IPS DF 19.7 (cell line): ENCODE measurements at places on chromosomes 11 and 22.

DNA sequence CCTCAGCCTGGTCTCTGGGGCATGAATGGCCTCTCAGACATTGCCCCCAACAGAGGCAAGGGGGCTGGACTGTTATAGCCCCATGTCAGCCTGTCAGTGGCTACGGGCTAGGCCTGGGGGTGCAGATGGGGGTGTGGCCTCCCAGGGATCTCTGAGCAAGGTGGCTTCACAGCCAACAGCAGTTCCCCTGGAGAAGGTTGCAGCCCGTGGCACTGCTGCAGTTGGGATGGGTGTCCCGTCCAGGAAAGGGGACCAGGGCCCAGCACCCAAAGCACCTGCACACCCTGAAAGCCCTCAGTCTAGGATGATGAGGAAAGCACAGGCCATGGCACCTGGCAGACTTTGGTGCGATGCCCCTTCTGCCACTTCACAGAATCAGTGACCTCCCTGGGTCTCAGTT, 101.3 kb downstream of the TP53I11 start:
- DNase-seq = no peak

- no peak for DNase-seq
Observed at GRCh38 chr11:17738151-17738973, 3.8 kb downstream of the KCNC1 start.

- DNase-seq = no peak
Observed at GRCh38 chr11:108938604-108939003, 273.7 kb downstream of the DDX10 start.

- no peak for DNase-seq
Observed at GRCh38 chr11:57515332-57516060, at the start of gene SLC43A1. SLC43A1 (minus strand) TSS chr11:57515702; CDS start chr11:57514111, 1,591 bp downstream.

DNA sequence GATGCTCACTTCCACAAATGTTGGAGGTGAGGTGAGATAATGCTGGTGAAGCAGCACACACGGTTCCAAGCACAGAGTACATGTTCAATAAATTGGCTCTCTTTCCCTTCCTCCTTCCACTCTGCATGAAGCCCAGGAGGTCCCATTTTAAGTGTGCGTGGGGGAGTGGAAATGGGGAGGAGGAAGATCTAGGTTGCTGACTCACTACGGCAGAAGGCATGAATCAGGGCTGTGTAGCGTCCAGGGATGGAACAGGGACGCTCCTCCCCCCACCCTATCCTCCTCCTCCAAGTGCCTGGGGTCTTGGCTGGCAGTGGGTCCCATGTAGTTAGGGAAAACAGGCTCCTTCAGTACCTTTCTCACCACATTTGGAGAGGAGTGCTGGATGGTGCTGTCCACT, 44.2 kb downstream of the TRIM66 start:
- DNase-seq = no peak

GRCh38 chr22:37626144-37626543, 13.3 kb upstream of the SH3BP1 start:
- no peak for DNase-seq

GRCh38 chr22:49014227-49015201, 813.2 kb downstream of the BRD1 start:
- DNase-seq = no peak

DNA sequence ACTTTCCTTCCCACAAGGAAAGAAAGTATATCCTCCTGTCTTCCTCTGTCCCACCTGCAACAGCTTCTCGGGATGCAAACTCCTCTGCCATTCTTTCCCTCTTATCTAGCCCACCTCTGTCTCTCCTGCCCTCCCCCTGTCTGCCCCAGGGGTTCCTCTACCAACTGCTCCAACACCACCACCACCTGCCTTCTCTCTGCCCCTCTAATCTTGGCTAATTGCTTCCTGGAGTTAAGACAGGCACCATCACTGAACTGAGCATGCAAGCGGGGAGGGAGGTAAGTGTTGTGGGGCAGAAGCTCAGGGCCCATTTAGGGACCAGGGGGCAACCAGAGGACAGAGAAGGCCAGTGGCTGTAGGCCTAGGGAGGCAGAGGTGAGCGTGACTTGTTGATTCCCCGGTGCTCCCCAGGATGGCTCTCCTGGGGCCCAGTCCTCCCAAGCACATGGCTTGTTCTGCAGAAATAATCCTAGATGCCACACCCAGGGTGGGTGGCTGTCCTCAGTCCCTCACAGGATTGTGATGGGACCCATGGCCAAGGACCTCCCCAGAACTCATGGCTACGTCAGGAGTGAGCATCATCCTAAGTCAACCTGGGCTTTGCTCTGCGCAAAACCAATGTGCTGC, 111.1 kb downstream of the TP53I11 start:
- no peak for DNase-seq

- DNase-seq = no peak
Observed at GRCh38 chr11:17152306-17152705, 55.5 kb downstream of the PIK3C2A start.

GRCh38 chr22:22440188-22440587, 68.4 kb downstream of the ZNF280B start:
- no peak for DNase-seq

- no peak for DNase-seq
Observed at GRCh38 chr22:20865875-20866445, 7.2 kb downstream of the SNAP29 start.

GRCh38 chr22:43592476-43592875, 180.7 kb downstream of the MPPED1 start:
- no peak for DNase-seq

DNA sequence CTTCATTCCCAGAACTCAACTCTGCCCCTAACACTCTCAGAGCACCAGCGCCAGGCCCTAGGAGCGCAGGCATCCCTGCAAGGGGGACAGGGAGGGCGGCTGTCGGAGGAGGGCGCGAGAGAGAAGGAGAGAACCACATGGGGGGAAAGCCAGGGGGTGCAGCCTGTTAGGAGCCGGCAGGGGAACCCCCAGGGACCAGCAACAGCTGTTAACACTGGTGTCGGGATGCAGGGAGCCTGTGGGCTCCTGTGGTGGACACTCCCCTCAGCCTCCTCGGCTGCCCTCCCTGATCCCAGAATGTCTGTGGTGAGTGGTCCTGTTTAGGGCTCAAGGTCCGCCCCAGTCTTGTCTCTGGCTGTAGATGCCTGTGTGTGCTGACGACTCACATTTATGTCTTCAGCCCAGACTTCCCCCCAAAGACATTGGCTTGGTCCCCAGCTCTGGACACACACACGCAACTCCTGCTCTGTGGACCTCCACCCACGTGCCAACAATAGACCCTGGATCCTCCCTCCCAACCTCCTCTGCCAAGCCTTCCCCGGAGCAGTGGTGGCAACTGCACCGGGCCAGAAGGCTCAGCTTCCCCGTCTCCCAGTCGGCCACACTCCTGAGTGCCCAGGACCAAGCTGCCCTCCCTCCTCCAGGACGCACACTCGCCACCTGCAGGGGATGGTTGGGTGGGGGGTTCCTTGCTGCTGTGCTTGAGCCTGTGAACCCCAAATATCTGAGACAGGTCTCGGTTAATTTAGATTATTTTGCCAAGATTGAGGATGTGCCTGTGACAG, 817 bp upstream of the IFITM5 start:
- no peak for DNase-seq

GRCh38 chr22:37509059-37509860, 10.0 kb downstream of the CARD10 start:
- no peak for DNase-seq

DNA sequence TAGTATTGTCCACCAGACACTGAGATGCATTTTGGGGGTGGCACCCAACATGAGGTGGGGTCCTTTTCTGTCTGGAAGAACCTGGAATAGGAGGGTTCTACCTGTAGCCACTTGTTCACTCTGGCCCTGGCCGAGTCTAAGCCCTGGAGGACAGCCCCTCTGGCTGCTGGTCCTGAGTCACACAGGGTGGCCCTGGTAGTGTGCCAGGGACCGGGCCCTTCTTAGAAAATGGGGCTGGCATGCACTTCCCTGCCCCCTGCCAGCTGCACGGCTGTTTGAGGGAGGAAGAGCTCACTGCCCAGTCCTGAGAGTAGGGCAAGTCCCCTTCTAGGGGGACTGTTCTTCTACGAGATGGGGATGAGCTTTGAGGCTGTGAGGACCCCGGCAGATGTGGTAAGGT, 2.2 kb downstream of the PLCB3 start:
- no peak for DNase-seq

GRCh38 chr22:36369922-36370791, 17.6 kb downstream of the MYH9 start:
- no peak for DNase-seq

GRCh38 chr22:46653596-46653995, 33.4 kb downstream of the GRAMD4 start:
- no peak for DNase-seq

- no peak for DNase-seq
Observed at GRCh38 chr11:61811831-61812230, 5.0 kb downstream of the FADS1 start.

GRCh38 chr11:14340721-14341120, 18.3 kb downstream of the RRAS2 start:
- DNase-seq = peak; percentile 84
